ENCODE measurements at places on chromosomes 1 and 21.

GRCh38 chr1:55554611-55555010, 339.4 kb upstream of the USP24 start:
- DNase-seq = no peak

GRCh38 chr1:155975375-155976061, 2.8 kb downstream of the ARHGEF2 start:
- DNase-seq = no peak

DNA sequence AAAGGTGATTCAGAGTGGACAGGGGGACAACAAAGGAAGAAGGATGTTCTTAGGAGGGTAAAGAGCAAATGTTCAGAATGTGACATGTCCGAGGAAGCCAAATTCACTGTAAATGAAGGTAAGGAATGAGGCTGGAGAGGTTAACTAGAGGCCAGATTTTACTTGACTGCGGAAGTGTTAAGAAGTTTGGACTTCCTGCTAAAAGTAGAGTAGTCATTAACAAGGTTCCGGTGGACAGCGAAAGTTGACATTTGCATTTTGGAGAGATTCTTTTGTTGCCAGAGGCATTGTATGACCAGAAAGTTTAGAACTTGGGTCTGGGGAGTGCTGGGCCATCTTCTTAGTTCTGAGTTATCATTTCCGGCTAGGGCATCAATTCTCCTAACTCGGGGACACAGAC, 7.2 kb upstream of the ERRFI1 start:
- no peak for DNase-seq

DNA sequence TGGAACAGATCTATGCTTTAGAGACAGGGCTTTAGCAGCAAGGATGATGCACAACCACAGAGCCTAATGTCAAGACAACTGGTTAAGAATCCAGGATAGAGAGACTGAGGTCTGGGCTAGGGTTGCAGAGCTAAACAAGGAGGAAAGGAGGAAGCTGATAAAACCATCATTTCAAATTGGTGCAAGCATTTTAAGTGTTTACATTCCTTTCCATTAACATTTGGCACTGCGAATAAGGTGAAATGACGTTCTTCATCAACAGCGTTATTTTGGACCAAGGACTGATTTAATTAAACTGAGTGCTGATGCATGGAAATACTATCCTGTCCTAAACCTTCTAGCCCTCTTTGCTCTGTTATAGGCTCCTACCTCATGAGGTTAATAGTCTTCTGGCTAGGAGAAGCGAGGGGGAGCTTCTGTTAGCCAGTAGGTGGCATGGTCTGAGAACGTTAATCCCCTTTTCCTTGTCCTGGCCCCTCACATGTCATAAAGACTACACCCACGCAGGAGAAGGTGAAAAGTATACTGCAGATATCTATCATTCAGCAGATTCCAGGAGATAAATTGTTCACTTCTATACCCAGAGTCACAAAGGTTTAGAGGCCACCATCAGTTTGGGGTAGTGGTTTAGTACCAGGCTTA, 7.6 kb upstream of the C1orf21 start:
- DNase-seq = no peak

GRCh38 chr1:208093046-208093445, 151.1 kb downstream of the PLXNA2 start:
- DNase-seq = no peak

DNA sequence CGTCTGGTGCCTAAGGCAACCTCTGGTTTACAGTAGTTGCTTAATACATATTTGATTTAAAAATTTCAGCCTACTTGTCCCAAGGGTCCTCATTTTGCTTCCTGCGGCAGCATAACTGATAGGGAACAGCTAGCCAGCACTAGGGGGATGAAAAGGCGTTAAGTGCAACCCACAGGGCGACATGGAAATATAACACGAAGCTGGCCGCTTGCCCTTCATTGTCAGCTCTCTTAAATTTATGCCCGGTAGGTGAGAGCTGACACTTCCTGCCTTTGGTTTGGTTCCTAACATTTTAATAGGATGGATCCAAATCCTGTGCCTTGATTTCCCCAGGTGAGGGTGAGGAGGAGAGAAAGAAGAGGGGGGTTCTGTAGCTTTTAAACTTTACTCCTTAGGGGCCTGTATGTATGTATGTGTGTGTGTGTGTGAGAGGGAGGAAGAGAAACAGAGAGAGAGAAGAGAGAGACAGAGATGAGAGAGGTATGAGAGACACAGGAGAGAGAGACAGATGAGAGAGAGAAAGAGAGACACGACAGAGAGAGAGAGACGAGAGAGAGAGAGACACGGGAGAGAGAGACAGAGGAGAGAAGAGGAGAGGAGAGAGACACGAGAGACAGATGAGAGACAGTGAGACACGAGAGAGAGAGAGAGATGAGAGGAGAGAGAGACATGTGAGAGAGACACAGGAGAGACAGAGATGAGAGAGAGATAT, 938 bp upstream of the ACTN2 start:
- no peak for DNase-seq

DNA sequence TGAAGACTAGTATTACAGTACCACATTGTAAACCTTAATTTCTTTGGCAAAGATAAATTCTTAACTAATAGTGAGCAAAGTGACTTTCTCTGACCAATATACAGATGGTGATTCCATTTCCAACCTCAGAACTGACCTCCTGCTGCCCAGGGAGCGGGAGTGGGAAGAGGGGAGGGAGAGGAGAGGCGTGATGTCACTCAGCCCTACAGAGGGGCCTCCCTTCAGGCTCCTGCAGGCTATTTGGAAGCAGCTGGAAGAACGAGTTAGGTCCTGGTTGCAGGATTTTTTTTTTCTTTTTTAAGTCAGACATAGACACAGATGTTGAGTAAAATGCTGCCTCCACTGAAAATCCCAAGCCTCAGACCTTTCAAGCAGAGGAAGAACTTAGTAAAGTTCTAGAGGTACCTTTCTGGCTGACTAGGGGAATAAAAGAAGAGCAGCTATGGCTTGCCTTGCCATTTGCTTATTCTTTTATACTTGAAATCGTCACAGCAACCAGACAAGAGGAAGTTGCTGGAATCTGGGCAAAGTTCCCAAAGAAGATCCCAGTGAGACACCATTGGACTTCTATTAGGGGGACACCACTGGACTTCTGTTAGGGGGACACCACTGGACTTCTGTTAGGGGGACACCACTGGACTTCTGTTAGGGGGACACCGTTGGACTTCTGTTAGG, 54.5 kb downstream of the EXO1 start:
- DNase-seq = peak; percentile 31

- DNase-seq = no peak
Measured at GRCh38 chr21:42089093-42089631, 18.0 kb downstream of the UMODL1 start.

GRCh38 chr1:147189514-147189913, 17.2 kb upstream of the PRKAB2 start:
- DNase-seq = no peak

DNA sequence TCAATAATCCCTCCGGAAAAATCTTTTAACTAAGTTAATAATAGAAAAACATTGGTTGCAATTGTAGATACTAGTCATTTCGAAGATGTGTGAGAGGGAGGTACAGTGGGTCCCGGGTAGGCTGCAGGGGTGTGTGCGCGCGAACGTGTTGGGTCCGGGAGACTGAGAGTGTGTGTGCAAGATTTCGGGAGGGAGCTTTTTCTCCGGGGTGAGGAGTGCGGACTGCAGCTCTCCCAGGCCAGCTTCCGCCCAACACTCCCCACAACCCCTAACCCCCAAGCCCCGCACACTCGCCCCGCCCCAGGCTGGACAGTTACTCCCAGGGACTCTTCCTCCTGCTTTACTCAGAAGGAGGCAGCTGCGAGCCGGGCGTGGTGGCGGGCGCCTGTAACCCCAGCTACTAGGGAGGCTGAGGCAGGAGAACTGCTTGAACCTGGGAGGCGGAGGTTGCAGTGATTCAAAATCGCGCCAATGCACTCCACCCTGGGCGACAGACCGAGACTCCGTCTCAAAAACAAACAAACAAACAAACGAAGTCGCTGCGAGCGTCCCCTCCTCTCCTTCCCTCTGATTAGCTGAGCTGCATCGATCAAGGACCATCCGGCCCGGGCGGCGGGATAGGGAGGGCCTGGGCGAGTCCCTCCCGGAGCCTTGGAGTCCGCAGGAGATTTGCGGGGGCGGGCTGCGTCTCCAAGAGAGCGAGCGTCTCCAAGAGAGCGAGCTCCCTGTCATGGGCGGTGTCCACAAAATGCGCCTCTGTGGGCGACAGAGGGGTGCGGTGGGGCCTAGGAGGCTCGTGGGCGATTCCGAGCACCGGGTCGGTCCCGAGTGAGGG, 28.3 kb upstream of the PPM1J start:
- DNase-seq = peak; percentile 80

DNA sequence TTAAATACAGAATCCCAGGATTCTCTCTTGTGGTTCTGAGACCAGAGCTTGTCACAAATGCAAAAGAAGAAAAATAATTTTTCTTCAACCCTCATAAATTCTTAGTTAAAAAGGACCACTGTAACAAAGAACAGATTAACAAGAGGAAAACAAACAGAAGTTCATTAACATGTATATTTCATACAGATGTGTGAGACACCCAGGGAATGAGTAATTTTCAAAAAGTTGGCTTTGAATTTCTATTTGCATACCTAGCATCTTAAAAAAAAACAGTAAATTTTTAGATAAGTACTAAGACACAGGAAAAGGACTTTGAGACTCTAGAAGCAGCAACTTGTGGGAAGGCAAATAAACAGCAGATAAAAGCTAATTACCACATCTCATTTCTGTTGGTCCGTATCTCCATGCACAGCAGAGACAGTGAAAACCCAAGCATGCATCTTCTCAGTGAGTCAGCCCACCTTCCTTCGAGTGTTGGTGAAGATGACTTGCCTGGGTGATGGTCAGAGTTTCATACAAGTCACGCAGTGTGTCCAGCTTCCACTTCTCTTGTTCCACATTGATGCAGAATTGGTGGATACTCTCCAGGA, 399.9 kb upstream of the ADAMTS5 start:
- peak; percentile 17 for DNase-seq

DNA sequence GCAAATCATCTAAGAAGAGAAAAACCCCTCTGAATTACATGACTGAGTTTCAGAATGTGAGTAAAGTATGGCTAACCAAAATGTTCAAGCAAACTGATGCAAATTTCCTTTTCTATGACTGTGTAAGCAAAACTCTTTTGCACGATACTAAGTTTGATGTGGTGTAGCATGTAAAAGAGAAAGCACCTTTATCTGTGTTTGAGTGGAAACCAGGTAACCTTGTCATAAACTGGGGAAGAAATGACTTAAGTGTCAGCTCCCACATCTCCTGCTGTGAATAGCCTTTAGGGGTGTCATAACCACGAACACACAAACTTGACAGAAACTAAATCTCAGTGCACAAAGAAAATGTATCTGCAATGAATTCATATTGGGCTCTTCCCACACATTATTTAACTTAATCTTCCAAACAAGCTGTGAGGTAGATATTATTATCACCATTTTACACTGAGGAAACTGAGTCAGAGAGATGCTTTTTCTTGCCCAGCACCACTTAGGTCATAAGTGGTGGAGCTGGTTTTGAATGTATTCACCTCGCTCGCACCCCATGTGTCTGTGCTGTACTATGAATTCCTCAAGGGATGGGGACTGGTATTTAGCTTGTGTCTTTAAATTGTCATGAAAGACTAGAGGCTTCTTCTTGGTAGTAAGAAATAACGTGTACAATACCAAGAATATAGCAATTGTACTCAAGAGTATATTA, 32.9 kb upstream of the IL12RB2 start:
- no peak for DNase-seq

- DNase-seq = no peak
Measured at GRCh38 chr21:30480145-30480544, at the start of gene KRTAP19-1. KRTAP19-1 (minus strand) TSS chr21:30480367; CDS start chr21:30480317, 50 bp downstream.

DNA sequence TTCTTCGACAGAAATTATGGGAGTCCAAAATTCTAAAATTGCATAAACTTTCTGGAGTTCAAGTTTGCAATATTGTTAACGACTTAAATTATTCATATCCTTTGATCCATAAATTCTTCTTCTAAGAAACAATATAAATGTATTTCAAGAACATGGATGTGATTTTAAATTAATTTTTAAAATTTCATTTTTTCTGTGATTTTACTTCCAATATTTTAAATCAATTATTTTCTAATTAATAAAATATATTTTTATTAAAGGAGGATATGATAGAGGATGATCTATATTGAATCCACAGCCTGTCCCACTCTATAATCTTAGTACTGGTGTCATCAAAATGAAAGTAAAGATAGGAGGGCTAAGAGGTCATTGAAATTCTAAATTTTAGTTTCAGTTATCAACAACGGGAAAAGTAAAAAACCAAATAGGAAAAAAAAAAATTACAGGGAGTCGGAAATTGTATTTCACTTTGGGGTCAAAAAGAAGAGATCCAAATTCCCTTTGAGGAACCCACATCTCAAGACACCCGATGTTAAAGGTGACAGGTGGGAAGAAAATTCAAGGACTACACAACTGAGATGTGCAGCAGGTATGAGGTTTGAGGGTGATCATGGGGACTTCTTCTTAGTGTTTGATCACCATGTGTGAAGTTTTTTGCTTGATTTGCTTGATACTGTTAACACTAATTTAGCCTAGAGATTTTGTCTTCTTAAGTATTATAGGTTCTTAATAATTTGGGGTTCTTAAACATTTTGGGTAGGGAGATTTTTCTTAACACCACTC, 154.8 kb upstream of the RGS18 start:
- DNase-seq = no peak

DNA sequence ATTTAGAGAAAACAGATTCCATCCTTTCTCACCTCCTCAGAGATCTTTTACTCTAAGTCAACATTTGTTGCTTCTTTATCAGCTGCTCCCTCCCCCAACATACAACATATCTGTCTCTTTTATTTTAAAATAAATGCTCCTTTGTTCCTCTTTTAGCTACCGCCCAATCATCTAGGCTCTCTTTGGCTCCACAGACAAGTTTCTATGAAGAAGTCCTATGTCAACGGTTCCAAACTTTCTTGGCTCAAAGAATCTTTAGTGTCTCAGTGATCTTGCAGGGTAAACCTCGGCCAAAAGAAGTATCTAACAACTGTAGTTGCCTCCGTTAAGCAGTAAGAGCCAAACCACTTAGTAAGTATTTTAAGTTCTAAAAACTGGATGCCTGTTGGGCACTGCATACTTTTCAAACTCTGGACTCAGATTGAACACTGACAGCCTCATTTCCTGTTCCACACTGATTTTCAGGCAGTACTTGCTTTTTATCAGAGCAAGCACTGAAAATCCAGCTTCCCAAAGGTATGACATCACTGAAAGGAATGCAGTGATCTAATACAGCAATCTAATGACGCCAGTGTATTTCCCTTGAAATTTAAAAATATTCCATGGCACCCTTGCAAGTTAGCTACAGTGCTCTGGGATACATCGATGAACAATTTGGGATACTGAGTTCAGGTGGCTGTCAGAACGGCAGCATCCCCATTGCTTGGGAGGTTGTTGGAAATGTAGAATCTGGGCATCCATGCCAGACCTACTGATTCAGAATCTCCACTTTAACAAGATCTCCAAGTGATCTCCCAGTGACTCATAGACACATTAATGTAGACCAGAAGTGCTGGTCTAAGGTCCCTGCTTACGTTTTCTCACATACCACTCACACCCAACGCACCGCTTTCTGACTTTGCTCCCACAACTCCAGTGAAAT, 26.8 kb downstream of the EGLN1 start:
- peak; percentile 98 for DNase-seq

- DNase-seq = no peak
Measured at GRCh38 chr21:31838586-31839355, 34.0 kb upstream of the HUNK start.

All from GM23248 (cell line).